Ascending aorta (tissue), 2 donors: ENCODE measurements at places on chromosomes 1 and 21. TPM values are rescaled to one million over a fixed set of nuclear protein-coding genes. Genes with fewer than 3 reads are reported as not detected.

The ZNF496 gene
- 38.5 TPM for total RNA-seq

- no peaks in the 10 kb centered on the region for H3K36me3 ChIP-seq
- H3K27me3 ChIP-seq: no peaks in the 10 kb centered on the region
- H3K4me3 ChIP-seq: peak overlapping the region; percentile 72
- peak overlapping the region; percentile 95 for H3K27ac ChIP-seq
These were observed 3.3 kb downstream of the MAPKAPK2 start for GRCh38 chr1:206687915-206688442.

DNA sequence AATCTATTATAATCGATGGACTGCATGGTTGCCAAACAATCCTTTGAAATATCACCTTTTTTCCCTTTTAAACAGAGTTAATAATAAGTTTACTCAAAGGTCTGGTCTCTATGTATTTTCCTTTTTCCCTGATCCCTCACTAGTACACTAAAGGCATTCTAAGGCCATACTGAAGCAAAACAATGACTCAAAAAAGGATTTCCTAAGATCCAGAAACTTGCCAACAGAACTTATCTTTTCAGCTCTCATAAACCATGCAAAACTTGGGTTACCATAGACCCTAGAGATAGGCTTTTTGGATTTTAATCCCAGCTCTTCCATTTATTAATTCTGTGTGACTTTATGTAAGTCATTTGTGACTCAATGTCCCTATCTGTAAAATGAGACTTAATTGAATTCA lies 77.1 kb downstream of the IFI44 start:
- no peaks in the 10 kb centered on the region for H3K4me1 ChIP-seq
- no peaks in the 10 kb centered on the region for H3K36me3 ChIP-seq
- no peak overlapping the region for H3K4me3 ChIP-seq

GRCh38 chr1:68180441-68181164 lies 51.7 kb downstream of the WLS start:
- H3K36me3 ChIP-seq: no peaks in the 10 kb centered on the region
- no peak overlapping the region for H3K27ac ChIP-seq
- H3K4me1 ChIP-seq: no peaks in the 10 kb centered on the region
- no peak for DNase-seq
- H3K4me3 ChIP-seq: no peak overlapping the region
